H7 (cell line): ENCODE measurements at places on chromosomes 11 and 22.

DNA sequence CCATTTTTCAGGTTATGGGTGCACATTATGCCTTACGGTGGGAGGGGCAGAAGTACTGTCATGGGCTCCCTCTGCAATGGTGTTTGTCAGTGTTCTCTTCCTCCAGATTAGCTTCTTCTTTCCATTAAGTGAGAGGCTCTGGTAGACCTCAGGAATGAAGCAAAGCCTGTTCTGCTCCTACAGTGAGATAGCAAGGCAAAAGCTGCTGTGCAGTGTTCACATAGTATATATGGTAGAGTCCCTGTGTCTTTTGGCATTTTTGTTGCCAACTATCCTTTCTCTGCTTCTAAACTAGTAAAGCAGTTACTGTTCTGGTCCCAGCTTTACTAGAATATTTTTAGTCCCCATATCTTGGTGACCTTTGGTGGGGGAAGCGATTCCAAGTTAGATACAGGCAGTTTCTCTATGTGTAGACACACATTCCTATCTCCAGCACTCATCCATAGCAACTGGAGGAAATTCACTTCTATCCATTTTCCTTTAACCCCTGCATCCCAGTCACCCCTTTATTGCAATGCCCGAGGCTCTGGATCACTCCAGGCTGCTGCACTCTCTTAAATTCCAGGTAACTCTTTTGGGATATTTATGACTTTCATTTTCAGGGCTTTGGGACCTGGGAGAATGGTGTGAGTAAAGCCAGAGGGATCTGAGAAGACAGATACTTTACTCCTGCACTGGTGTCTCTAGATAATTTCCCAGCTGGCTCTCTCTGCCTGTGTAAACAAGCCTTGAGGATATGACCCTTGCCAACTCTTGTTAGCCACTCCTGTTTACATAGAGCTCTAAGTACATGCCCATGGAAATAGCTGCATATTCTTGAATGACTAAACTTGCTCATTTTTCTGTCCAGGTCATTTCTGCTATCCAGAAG is 3.9 kb upstream of the TRIM34 start:
- peak; percentile 17 for DNase-seq

DNA sequence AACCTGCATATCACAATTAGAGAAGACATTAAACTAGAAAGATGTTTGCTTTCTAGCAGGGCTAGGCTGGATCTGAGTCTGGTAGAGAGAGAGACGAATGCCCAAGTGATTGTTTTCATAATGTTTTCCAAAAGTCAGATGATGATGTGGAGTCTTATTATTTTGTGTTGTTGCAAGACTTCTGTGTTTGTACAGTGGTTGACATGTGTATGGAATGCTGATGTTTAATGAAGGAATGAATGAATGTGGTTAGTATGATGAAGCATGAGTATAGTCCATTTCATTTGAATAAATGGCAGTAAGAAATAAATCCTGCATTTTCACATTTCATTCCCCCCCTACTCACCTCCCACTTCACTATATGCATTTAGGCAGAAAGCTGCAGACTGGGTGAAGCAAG is 69.6 kb downstream of the PPP2R1B start:
- DNase-seq: no peak

- DNase-seq: no peak
Observed at GRCh38 chr11:115191761-115192160, 312.5 kb downstream of the CADM1 start.

DNA sequence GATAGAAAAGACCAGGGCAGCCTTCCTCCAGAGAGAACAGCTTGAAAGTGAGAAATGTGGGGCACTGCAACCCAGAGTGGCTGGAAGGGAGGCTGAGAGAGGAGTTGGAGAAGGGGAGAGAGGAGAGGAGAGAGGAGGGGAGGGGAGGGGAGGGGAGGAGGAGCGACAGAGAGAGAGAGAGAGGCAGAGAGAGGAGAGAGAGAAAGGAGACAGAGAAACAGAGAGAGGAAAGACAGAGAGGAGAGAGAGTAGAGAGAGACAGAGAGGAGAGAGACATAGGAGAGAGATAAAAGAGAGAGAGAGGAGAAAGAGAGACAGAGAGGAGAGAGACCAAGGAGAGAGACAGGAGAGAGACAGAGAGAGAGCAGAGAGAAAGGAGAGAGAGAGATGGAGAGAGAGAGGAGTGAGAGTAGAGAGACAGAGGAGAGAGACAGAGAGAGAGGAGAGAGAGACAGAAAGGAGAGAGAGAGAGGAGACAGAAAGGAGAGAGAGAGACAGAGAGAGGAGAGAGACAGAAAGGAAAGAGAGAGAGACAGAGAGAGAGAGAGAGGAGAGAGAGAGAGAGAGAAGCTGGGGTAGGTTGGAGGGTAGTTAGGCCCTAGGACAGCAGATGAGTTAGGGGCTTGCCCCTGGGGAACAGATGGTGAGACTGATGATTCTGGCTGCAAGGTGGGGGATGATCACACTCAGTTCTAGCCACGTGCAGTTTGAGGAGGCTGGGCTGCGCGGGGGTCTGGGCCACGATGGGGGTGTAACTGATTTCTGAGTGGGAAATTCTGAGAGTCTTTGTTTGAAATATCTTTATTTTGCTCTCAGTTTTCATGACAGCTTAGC is 8.5 kb upstream of the SCYL1 start:
- peak; percentile 36 for DNase-seq

- DNase-seq: no peak
Observed at GRCh38 chr11:47518212-47518964, 34.5 kb downstream of the CELF1 start.

- peak; percentile 99 for DNase-seq
Observed at GRCh38 chr11:1837171-1838076, 1.4 kb upstream of the TNNI2 start.

- DNase-seq: no peak
Observed at GRCh38 chr11:104067534-104067933, 31.1 kb downstream of the DDI1 start.

GRCh38 chr22:37316875-37317371 is 34.6 kb downstream of the CYTH4 start:
- peak; percentile 96 for DNase-seq

- peak; percentile 28 for DNase-seq
Observed at GRCh38 chr22:29872144-29872893, 10.7 kb upstream of the MTMR3 start.

DNA sequence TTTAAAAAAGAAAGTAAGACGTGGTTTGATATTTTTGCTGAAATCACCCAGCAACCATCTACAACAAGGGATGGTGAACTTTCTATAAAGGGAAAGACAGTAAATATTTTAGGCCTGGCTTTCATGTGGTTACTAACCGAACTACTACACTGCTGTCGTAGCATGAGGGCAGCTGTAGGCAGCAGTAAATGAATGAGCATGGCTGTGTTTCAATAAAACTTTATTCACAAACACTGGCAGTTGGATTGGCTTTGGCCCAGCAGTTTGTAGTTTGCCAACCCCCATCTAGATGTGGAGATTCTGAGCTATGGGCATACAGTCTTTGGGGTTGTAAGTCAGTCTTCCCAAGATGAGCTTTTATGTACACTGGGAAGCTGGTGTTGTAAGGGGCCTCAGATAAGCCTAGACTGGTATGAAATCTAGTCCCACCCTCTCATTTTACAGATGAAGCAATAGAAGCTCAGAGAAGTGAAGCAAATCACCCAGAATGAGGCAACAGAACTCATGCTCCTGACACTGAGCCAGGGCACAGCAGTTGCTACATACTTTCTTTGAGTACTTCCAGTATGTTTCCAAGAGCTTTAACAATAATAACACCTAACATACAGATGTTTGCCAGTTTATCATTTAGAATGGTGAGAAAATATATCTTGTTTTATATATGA is 204.4 kb downstream of the ADAMTS15 start:
- DNase-seq: no peak

- DNase-seq: no peak
Observed at GRCh38 chr11:3737386-3737933, 59.9 kb downstream of the NUP98 start.
